Hematopoietic multipotent progenitor cell (in vitro differentiated cells): ENCODE measurements at places on chromosomes 1 and 21. TPM values are rescaled to one million over a fixed set of nuclear protein-coding genes. Genes with fewer than 3 reads are reported as not detected.

SPRR2A gene
- total RNA-seq = not detected

SCAMP3 gene
- 55.7 TPM for total RNA-seq

TNFRSF1B gene
- 15.3 TPM for total RNA-seq

GCSAML gene
- total RNA-seq = 16.4 TPM

LRRC3 gene
- total RNA-seq = 1.1 TPM

LRRC38 gene
- total RNA-seq = 0.27 TPM

ZNF593OS gene
- not detected for total RNA-seq

S100A7A gene
- not detected for total RNA-seq

PERM1 gene
- total RNA-seq = under 0.01 TPM

S100A2 gene
- total RNA-seq = 0.27 TPM
